CD4-positive, alpha-beta T cell treated with Interferon alpha-2 for 1 hour (primary cell): ENCODE measurements at places on chromosomes 5 and 9.

- no peak for DNase-seq
Observed at GRCh38 chr5:178785999-178786398, 55.5 kb upstream of the ZNF354A start.

GRCh38 chr5:63228154-63228553 is 649.5 kb downstream of the LRRC70 start:
- no peak for DNase-seq

- DNase-seq, result no peak
Observed at GRCh38 chr9:4124266-4124665, 175.6 kb downstream of the GLIS3 start.

DNA sequence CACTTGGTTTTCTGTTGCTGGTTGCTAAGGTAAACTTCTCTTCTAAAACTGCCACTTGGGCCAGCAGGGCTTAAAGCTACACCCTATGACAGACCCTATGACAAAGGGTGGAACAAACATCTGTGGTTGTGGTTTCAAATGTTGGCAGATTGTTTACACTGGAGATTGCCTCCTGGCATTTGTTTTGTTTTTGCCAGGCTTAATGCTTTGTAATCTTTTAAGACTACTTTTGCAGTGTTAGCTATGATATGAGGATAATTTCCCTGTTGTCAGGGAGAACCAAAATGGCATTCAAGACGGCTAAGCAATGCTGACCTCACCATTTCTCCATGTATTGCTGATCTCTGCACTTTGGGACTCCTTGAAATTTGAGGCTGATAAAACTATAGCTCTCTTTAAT is 50.3 kb downstream of the MAMDC2 start:
- DNase-seq, result peak; percentile 14

DNA sequence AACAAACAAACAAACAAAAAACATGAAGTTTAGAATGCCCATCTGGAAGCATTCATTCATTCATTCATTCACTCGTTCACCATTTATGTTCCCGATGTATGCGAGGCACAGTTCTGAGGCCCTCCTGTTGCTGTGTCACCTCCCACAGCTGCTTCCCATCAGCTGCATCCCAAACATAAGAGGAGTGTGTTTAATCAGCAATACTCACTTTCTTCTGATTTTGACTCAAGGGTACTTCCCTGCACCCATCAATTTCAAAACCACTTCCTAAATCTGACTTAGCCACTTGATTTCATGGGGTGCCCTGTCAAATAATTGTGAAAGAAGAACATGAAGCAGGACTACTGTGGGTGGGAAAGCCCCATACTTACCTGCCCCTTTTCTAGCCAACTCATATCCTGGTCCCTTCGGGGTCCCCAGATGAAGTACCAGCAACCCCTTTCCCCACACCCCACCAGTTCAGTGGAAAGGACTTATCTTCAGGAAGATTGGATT is 128.0 kb upstream of the IL12B start:
- no peak for DNase-seq

DNA sequence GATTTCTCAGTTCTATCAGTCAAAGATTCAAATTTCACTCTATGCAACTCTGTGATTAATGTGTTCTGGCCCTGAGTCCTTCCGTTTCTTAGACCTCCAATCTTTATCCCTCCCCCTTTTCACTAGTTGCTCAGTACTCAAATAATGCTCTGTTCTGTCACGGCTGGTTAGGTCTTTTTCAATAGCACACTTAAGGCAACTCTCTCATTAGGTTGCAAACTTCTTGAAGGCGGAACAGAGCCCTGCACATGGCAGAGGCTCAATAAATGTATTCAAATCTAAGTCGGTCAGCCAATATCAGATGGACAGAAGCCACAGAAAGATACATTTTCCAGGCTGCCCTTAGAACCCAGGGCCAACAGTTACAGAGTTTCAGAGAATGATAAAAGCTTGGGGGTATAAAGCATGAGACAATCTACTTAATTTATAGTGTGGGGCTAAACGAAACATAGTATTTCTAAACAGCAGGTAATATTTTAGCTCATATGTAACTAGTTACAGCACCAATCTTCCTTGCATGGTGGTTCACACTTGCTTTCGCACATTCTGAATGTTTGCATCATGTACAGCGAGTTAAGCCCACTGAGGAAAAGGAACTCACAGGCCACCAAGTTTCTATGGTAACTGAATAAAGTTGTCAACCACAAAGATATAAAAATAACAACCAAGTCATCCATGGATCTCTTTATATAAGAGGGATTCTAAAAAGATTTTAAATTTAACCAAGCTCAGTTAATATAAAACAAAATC is 67.1 kb upstream of the GOLPH3 start:
- DNase-seq, result peak; percentile 23

DNA sequence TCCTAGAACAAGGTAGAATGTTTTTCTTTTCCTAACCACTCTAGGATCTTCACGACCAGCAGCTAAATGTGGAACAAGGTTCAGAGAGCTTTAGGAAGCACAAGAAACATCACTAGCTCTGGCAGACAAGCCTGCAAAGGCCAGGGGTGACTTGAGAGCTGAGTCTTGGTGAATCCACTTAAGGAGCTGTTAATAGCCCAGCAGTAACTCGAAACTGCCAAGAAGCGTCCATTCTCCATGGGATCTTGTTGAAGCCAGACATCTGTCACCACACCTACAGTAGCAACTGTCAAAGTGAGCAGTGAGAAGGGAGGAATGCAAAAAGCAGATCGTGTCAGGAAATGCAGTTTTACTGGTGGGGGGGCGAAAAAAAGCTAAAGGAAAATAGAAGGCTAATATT is 87.2 kb downstream of the ATPSCKMT start:
- DNase-seq, result no peak

DNA sequence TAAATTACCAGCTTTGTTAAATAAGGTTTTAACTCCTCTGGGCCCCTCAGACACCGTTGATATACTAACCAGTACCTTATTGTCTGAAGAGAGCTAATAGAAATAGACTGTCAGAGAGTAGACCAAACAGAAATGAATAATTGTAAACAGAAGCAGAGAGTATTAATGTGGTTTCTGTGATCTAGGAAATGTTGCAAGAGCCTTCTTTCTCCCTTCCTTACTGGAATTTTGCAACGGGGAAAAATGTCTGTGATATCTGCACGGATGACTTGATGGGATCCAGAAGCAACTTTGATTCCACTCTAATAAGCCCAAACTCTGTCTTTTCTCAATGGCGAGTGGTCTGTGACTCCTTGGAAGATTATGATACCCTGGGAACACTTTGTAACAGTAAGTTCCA is 5.1 kb downstream of the TYRP1 start:
- no peak for DNase-seq

GRCh38 chr5:133393776-133394476 is 218.4 kb downstream of the FSTL4 start:
- no peak for DNase-seq

DNA sequence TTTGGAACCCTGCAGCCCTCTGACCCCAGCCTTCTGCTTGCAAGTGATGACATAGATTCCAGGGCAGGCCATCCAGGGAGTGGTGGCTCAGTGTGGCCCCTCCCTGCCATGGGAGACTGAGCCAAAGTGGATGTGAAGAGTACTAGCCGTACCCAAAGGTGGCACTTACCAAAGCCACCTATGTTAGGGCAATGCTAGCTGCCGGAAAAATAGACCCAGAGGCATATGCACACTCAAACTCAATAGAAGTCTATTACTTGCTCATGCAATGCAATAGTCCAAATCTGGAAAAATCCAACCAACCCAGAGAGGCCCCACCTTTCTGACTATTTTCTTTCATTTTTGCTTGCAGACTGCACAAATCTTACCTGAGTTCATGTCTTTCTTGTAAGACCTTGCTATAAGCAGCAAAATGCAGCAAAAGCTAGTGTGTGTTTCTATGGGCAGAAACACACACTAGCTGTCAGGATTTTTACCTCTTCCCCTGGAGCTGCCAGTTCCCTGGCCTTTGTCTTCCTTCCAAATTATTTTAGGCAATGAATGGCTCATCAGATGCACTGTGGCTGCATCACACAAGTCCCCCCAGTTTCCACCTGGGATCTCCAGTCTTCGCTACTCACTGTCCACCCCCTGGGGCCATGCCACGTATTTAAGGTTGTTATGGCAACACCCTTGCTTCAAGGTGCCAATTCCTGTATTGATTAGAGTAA is 74.0 kb downstream of the HRH2 start:
- no peak for DNase-seq

- no peak for DNase-seq
Observed at GRCh38 chr5:156623381-156624040, 226.6 kb upstream of the PPP1R2B start.

DNA sequence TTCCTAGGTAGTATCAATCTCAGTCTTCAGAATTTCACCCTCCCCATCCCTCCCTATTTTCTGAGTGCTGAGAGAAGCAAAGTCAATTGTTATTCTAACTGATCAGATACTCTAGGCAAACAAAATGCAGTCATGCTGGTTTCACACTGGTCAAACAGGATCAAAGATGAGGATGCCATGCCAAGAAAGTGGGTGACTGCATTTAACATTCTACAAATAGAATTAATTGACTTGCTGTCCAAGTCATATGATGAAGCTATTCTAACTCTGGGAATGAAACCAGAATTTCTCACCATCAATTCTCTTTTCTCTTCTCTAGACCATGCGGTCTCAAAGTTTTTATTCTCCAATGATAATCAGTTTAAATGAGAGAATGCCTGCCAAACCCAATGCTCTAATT is 112.5 kb downstream of the CTNND2 start:
- no peak for DNase-seq

DNA sequence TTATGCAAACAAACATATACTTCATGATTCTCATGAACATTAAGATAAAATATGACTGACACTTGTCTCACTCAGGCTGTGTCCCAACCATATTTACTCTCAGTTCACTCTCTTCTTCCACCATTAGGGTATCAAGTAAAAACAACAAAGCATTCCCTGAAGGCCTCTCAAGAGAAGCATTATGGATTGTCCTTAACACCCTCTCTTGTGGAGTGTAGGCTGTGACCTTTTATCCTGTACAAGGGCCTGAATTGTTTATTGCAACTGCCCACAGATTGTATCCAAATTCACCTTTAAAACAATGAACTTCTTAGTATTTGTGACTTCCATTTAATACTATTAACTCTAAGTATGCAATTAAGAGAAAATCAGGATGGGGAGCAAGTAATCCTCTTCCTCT is 78.1 kb downstream of the RICTOR start:
- no peak for DNase-seq

- DNase-seq, result no peak
Observed at GRCh38 chr9:1829719-1830118, 185.4 kb upstream of the SMARCA2 start.

GRCh38 chr9:117034866-117035265 is 347.8 kb downstream of the TRIM32 start:
- DNase-seq, result no peak

DNA sequence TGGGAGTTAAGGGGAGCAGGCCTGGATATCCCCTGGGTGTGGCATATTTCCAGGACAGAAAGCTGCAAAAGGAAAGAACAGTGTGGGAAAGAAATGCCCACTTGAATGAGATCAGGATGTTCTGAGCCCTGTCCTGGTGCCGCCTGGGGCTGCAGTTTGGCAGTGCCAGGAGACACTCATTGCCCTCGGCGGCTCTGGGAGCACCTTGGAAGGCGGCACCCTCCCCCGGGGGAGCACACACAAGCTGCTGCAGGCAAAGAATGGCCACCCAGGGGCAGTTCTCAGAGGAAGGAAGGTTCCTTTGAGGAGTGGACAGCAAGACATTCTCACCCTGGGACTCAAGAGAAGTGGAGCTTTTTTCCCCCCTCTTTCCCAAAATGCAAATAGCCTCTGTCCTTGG is 305.3 kb downstream of the NTRK2 start:
- DNase-seq, result no peak

DNA sequence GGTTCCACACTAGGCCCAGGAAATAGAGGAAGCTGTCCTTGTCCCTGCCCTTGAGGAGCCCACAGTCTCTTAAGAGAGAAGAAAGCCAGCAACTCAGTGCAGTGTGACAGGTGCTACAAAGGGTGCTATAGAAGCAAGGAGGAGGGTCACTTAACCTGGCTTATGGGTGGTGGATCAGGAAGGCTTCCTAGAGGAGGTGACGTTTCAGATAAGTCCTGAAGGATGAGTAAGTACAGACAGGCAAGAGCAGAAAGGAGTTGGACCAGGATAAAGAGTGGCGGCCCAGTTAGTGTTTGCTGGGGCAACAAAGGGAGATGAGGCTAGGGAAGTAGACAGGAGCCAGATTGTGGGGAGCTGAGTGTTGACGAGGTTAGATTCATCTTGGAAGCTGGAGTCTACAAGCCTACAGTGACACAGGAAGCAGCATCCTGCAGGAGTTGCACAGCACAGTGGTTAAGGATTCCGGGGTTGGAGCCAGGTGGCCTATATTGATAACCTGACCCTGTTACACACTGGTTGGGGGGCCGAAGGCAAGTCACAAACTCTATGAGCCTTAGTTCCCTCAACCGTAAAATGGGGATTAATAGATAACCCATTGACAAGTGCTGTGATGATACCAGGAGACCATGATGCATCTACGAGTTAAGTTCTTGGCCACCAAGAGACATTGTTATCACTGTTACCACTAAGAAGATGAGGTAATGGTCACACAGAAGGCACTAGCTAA is 5.4 kb upstream of the LHX6 start:
- no peak for DNase-seq

- no peak for DNase-seq
Observed at GRCh38 chr9:78286946-78287388, 10.0 kb upstream of the PSAT1 start.
